ENCODE measurements at places on chromosomes 4 and X.
A peak's percentile ranks its signal among the peaks of the same experiment; 100 is the strongest.

GRCh38 chr4:78704317-78704716 is 71.8 kb upstream of the BMP2K start:
- no peak for DNase-seq

DNA sequence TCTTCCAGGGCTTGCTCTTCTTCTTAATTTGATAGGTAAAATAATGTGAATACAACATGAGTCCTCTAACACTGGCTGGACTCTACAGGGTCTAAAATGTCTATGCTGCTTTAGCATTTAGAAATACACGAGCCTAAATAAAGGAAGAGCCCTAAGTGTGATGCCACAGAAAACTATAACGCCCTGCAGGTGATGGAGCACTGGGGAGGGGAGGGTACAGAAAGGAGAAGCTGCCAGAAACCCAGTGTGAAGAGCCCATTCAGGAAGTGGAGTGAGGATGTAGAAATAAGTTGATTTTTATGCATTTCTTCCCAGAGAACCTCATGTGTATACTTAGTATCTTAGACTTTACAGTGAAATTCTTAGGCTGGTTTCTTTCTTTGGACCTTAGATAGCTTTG is 83.4 kb downstream of the TNIP2 start:
- DNase-seq = no peak

- DNase-seq = no peak
These were observed 115.3 kb upstream of the ZNF827 start for GRCh38 chr4:146053891-146054290.

DNA sequence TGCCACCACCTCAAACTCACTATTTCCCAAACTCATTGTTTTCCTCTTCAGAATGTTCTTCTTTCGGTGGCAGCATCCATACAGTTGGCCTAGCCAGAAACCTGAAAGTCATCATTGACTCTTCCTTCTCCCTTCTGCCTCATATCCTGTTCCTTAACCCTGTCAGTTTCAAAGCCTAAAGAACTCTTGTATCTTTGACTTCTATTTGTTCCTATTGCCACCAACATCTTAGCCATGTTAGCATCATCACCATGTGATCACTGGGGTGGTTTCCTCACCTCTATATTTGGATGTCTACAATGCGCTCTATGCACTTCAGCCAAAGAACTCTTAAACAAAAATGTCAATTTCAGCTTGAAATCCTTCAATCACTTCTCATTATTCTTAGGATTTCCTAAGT is 29.0 kb downstream of the DDX60L start:
- no peak for DNase-seq

DNA sequence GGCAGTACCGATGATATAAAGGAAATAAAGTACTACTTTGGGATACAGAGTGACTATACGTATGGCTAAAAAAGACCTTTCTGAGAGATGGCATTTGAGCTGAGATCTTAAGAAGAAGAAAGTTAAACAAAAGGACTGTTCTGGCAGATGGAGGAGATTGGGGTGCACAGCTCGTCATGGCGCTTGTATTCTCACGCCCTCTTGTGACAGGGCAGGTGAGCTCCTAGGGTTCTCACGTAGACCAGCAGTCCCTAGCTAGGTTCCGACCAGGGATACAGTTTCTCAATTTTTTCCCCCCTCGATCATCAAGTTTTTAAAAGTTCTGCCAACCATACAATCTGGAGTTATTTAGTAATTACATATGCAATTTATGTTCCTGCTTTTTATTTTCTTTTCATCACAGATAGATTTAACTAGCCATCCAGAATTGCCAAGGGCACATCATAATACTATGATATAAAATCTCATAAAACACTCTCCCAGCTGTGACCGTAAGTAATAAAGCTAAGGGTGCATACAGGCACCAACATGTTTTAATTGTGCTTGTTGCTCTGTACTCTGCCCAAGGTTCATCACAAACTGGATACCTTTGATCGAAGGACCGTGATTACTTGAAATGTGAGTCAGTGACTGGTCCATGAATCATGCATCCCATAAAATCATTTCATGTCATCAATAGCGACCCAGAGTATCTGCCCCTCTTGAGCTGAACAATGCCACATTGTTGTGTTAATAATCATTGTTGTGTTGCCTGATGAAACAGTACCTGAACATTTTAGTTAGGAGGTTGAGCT is 69.4 kb upstream of the ZNF518B start:
- peak; percentile 26 for DNase-seq

DNA sequence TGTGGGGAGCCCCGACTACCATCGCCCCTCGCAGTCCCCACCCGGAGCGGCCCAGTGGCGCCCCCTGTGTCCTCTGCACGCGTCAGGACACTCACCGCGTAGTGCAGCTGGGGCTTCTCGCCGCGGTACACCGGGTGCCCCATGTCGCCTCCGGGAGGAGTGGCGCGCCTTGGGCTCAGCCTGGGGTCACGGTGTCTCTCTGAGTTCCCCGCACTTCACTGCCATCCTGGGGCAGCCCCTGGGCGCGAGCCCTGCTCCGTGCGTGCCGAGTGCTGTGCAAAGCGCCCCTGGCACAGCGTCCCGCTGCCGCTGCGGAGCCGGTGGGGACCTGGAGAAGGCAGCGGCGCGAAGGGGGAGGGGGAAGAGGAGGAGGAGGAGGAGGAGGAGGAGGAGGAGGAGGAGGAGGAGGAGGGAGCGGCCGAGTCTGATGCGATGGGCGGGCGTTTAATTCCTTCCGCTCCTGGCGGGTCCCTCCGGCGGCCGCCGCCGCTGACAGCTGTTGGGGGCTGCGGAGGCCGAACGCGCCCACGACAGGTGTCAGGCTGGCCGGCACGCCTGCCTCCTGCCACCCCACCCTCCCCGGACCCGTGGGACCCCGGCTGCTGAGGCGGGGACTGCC is 134.3 kb downstream of the AMELX start:
- no peak for DNase-seq

- no peak for DNase-seq
These were observed 341.5 kb downstream of the BCOR start for GRCh38 chrX:39756086-39756883.

GRCh38 chr4:85244638-85245037 is 230.3 kb upstream of the ARHGAP24 start:
- no peak for DNase-seq

GRCh38 chr4:119041951-119042560 is 93.6 kb upstream of the MYOZ2 start:
- DNase-seq = peak; percentile 69

- DNase-seq = no peak
These were observed 81.9 kb downstream of the RBM47 start for GRCh38 chr4:40547789-40548132.

DNA sequence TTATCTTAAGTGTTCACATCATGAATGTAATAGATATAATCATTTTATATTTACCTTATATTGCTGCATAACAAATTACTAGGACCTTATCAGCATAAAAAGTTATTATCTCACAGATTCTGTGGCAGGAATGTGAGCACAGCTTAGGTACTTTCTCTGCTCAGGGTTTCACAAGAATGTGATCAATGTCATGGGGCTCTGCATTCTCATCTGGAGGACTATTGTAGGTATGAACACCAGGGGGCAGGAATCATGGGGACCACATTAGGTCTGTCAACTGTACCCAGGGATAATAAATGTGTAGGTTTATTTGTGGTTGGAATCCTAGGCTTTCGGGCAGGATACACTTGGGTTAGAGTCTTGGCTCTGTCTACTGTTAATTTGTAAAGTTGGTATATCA is 519.2 kb downstream of the ARAP2 start:
- DNase-seq = no peak

- no peak for DNase-seq
These were observed 853.7 kb downstream of the FAT4 start for GRCh38 chr4:126168484-126168883.

DNA sequence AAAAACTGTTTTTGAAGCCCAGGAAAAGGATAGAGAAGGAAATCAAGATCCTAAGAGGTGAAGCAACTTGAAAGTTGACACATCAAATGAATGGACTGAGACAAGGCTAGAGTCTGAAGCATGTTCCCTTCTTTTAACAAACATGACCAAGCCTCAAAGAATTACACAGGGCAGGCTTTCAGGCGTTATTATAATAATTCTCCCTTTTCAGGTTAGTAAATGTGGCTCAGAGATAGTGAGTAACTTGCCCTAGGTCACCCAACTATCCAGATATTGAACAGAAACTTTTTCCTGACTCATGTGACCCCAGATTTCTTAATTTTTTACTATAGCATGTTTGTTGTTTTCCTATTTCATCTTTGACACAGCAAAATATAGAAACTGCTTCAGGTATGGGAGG is 91.7 kb downstream of the PPP1R2C start:
- no peak for DNase-seq

DNA sequence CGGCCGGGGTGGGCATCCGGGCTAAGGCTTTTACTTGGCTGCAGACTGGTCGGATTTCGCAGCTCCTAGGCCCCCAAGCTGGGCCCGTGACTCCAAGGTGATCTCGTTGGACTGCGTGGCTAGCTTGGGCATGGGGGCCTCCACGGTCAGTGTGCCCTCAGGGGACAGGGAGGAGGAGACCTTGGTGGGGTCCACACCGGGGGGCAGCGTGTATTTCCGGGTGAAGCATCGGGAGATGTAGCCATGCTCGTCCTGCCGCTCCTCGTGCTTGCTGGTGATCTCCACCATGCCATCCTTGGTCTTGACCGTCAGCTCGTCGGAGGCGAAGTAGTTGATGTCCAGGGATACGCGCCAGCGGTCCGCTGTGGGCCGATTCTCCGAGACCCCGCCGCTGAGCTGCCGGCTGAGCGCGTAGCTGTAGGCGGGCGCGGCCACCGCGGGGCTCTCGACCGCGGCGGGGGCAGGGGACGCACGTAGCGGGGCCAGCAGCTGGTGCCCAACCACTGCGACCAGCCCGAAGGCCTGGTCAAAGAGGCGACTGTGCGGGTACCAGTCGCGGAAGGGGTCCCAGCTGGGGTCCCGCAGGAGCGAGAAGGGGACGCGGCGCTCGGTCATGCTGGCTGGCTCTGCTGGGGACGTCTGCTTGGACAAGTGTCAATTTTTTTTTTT is 881 bp upstream of the CACNA1F start:
- DNase-seq = no peak

- no peak for DNase-seq
These were observed 471.8 kb downstream of the KCNIP4 start for GRCh38 chr4:21476757-21477156.

- no peak for DNase-seq
These were observed 150.3 kb upstream of the RASGEF1B start for GRCh38 chr4:81622028-81622427.

- no peak for DNase-seq
These were observed 611.6 kb upstream of the ADGRL3 start for GRCh38 chr4:60588556-60588955.

GRCh38 chr4:147853706-147854105 is 121.8 kb downstream of the ARHGAP10 start:
- DNase-seq = no peak

DNA sequence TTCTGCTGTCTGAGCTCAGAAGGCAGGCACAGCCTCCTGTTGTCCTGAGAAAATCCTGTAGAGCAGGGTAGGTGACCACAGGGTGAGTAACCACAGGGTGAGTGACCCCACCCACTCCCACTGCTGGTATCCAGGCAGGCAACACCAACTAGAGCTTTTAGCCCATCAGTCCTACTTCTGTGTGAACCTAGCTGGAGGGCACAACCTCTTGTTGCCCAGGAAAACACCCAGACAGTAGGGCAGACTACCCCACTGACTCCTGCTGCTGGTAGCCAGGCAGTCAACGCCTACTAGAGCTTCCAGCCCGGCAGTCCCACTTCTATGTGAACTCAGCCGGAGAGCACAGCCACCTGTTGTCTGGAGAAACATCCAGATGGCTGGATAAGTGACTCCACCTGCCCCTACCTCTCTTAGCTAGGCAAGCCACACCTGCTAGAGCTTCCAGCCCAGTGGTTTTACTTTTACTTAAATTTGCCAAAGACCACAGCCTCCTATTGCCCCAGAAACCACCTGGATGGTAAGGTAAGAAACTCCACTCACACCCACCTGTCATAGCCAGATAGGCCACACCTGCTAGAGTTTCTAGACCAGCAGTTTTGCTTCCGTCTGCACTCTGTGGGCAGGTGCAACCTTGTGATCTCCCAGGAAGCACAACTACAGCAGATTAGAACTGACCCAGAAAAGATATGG is 371.6 kb downstream of the INPP4B start:
- DNase-seq = no peak

- no peak for DNase-seq
These were observed 2518.5 kb downstream of the ARAP2 start for GRCh38 chr4:33725861-33726260.

- DNase-seq = no peak
These were observed 605.2 kb downstream of the KLHL13 start for GRCh38 chrX:117511379-117511778.

- no peak for DNase-seq
These were observed 42.3 kb downstream of the ATRX start for GRCh38 chrX:77743720-77744119.

DNA sequence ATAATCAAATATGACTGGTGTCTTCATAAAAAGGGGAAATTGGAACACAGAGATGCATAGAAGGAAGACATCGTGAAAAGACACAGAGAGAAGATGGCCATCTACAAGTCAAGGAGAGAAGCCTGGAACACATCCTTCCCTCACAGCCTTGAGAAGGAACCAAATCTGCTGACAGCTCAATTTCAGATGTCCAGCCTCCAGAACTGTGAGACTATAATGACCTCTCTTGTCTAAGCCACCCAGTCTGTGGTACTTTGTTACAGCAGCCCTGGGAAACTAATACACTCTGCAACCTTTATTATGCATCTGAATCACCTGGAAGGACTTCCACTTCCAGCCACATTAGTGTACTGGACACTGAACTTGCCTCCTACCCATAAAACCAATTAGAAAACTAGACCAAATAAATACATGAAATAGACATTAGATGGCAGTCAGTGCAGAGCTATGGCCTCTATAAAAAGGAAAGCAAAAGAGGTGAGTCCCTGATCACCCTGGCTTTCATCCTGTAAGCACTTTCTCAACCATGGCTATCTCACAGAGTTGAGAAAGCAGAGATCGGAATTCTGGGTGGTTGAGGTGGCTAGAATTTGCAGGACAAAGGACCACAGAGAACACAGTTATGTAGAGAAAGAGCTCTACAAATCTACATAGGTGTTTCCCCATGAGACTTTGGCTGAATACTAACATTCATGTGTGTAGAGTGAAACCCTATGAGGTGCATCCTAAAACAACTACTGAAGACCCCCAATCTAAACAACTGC is 25.7 kb downstream of the GAB3 start:
- DNase-seq = no peak

DNA sequence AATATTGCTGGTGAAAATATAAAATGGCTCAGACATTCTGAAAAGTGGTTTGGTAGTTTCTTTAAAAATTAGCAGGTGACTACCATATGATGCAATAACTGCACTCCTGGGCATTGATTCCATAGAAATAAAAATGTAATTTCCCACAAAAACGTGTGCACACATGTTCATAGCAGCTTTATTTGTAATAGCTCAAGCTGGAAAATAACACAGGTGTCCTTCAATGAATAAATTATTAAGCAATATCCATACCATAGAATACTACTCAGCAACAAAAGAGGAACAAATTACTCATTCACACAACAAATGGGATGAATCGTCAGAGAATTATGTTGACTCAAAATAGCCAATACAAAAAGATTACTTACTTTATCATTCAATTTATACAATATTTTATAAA is 893.7 kb upstream of the SLIT2 start:
- DNase-seq = no peak

GRCh38 chr4:66017671-66018070 is 347.4 kb upstream of the EPHA5 start:
- no peak for DNase-seq

Data from urothelium cell line (cell line).